T-cell (primary cell): ENCODE measurements at places on chromosomes 5 and 9.

- H3K27ac ChIP-seq: no peak overlapping the region
- H3K4me1 ChIP-seq: no peaks in the 10 kb centered on the region
- peaks cover 6% of the 10 kb centered on the region for H3K36me3 ChIP-seq
- DNase-seq: no peak
- H3K27me3 ChIP-seq: no peaks in the 10 kb centered on the region
Measured at GRCh38 chr5:151490627-151491026, 43.2 kb downstream of the SLC36A1 start.

- H3K4me3 ChIP-seq: no peak overlapping the region
- DNase-seq: no peak
- no peaks in the 10 kb centered on the region for H3K27me3 ChIP-seq
- no peaks in the 10 kb centered on the region for H3K4me1 ChIP-seq
- H3K27ac ChIP-seq: no peak overlapping the region
- no peaks in the 10 kb centered on the region for H3K36me3 ChIP-seq
Measured at GRCh38 chr9:76987594-76988200, 31.8 kb upstream of the FOXB2 start.

- H3K27me3 ChIP-seq: no peaks in the 10 kb centered on the region
- no peak overlapping the region for H3K4me3 ChIP-seq
- no peak overlapping the region for H3K27ac ChIP-seq
- peak; percentile 45 for DNase-seq
- H3K36me3 ChIP-seq: no peaks in the 10 kb centered on the region
Measured at GRCh38 chr9:31119890-31120454, 1264.5 kb upstream of the ACO1 start.

GRCh38 chr9:107465467-107466451 is 23.8 kb downstream of the KLF4 start:
- H3K4me3 ChIP-seq: peak overlapping the region; percentile 11
- no peak for DNase-seq
- H3K36me3 ChIP-seq: no peaks in the 10 kb centered on the region
- no peaks in the 10 kb centered on the region for H3K4me1 ChIP-seq
- H3K27me3 ChIP-seq: peaks cover 31% of the 10 kb centered on the region

- H3K36me3 ChIP-seq: no peaks in the 10 kb centered on the region
- H3K27me3 ChIP-seq: no peaks in the 10 kb centered on the region
- no peaks in the 10 kb centered on the region for H3K4me1 ChIP-seq
- DNase-seq: no peak
- H3K27ac ChIP-seq: no peak overlapping the region
- H3K4me3 ChIP-seq: no peak overlapping the region
Measured at GRCh38 chr5:24222876-24223275, 421.9 kb downstream of the CDH10 start.

DNA sequence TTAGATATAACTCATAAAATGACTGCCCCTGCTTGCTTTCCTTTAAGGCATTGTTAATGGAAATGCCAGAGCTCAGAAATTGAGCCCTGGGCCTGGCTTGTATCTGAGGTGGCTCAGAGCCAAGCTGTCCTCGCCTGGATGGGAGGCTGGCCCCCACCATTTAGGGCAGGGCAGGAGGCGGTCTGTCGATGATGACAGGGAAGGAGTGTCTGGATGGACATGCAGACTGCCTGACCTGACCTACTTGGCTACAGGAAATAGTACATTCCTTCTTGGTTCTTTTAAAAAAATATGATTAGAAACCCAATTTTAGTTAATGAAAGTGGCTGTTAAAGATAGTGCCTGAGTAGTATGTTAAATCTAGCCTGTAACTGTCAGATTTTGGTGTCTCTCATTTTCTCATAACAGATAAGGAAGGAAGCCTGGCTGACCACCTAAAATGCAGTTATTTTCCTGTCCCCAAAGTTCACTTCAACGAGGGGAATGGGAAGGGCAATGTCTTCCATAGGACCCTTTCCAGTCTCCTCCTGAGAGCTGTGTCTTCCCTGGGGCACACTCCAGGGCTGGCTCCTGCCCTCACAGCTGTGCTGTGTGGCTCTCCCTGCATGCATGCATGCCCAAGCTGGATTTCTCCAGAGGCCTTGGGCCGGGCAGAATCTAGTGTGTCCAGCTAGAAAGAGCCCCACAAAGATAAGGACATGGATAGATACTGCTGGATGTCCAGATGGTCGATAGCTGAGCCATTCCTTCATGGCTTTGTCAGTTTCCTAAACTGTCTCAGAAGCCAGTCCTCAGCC is 42.3 kb downstream of the MACROH2A1 start:
- H3K4me1 ChIP-seq: peaks cover 2% of the 10 kb centered on the region
- no peaks in the 10 kb centered on the region for H3K27me3 ChIP-seq
- no peak overlapping the region for H3K27ac ChIP-seq
